NCI-H510A (cell line): ENCODE measurements at places on chromosomes 4 and X.
A peak's percentile ranks its signal among the peaks of the same experiment; 100 is the strongest.

DNA sequence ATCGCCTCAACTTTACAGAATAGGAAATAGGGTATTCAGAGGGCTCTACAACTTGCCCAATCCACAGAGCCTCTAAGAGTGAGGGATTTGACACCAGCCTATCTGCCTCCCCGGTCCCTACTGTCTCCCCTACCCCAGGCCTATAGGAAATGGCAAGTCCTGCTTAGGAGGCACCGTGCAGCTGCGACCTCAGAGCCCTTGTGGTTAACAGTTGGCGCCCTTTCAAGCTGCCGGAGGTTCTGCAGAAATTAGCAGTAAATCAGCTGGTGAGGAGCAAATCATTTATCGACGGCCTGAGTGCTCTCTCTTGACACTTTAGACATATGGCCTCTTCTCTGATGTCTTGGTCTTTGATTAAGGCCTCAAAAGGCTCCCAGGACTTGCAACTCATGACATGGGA lies 96.9 kb downstream of the CLNK start:
- DNase-seq, result peak; percentile 34

DNA sequence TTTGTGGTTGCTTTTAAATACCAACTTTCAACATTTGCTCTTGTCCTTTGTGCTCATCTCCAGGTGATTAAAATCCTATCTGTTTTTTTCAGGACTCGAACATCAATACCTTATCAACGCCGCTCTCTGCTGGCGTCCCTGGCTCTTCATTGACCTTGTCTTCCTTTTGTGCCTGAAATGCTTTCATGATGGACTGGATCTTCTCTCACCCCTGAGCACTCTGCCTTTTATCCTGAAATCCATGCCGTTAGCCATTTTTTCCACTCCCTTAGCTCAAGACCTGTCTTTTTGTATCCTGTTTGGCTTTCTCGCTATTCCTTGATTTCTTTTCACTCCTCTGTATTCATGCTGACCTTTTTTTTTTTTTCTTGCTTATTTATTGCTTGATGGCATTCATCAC lies 549.5 kb upstream of the CPEB2 start:
- no peak for DNase-seq

DNA sequence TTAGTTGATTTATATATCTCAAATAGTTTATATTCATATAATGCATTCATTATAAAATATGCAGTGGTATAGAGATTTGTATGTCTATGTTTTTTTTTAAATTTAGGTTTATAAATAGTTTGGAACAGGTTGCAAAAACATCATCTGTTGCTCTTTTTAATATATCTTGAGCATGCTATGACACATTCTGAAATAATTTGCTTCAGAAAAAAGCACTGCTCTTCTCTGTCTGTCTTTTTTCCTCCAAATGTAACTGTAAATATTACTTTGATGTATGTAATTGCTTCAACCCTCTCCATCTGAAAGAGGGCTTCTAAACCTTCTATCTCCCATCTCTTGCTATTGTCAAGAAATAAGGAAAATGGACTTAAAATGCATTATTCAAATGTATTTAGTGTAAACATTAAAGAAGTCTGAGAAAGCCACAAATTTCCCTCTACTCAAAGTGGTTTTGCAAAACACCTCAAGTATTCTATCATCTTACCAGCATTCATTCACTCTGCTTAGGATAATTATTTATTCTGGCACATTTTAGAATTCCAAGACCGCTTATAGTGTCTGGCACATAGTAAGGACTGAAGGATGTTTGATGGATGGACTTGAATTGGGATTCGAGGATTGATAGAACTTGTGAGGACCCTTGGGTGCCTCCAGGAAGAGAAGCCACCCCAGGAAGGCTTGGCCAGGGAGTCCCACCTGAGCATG lies 87.8 kb downstream of the CLNK start:
- no peak for DNase-seq

GRCh38 chrX:3346501-3347259 lies at the start of gene MXRA5:
Gene MXRA5 (minus strand): TSS chrX:3346652. CDS start chrX:3343833, 2,819 bp downstream.
- peak; percentile 31 for DNase-seq

DNA sequence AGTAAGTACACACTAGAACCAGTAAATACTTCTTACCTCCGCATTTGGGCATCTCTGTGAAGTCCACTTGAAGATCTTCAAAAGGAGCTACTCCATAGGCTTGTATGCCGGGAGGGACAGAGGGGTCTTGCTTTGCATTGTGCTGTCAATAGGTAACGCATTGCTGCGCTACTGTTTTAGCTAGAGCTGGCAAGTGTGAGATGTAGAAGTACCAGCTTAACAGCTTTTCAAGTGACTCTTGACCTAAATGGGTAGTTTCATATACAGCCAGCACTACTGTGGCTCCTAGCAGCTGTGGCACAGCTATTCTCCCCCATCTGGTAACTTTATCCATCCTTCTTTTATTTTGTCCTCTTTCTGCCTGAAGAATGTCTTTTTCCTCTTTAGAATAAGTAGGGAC lies 205.3 kb upstream of the KLF8 start:
- DNase-seq, result peak; percentile 59

DNA sequence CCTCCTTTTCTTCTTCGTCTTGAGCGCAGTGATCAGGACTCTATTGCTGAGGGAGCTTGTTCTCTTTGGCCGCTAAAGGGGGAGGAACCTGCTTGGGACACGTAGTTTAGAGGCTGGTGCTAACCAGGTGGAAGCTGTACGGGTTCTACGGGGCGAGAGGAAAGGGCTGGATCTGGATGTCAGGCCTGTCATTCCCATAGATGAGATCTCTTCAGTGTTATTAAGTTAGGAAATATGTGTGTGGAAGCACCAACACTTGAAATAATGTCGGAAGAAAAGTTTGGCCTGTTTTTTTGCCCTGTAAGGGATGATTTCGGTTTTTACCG lies 643 bp downstream of the SRP72 start:
- peak; percentile 36 for DNase-seq

DNA sequence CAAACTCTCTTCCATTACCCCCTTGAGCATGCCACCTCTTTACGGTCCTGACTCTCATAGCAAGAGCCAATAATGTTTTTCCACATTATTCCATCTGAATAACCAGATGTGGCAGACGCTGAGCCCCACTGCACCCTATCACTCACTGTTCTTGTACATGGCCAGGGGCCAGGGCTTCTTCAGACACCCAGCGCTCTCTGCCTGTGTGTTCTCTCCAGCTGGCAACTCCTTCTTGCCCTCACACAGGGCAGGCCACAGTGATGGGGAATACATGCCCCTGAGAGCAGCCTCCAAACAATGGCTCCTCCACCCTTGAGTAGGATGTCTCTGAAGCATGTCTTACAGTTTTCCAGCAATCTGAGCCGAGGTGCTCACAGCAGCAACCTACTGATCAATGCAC lies 50.8 kb upstream of the STIM2 start:
- DNase-seq, result no peak

- no peak for DNase-seq
These were observed 17.0 kb downstream of the PDGFC start for GRCh38 chr4:156954587-156954986.

DNA sequence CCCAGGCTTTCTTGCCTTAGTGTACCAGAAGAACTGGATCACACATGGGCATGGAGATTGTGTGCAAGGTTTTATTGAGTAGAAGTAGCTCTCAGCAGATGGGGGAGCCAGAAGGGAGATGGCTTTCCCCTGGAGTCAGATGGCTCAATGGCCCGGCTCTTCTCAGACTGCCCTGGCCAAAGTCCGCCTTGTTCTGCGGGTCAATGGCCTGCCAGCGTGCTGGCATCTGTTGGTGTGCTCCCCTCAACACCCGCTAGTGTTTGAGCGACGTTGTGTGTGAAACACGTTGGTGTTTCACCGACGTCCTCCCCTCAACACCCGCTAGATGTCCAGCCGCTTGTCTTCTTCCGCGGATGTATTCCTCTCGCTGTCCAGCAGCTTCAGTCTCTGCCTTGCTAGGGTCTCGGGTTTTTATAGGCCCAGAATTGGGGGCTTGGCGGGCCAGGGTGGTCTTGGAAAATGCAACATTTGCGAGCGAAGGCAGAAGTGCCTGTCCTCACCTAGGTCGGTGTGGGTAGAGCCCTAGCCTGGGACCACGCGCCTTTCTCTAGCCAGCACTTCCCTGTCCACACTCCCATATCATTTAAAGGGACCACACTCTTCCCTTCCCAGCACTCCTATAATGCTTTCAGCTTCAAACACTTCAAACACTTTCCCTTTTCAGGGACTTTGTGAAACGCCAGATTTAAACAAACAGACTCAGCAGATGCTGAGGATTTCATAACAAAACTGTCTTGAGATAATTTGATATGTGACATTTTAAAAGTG lies 21.1 kb upstream of the PRKG2 start:
- no peak for DNase-seq

- DNase-seq, result no peak
These were observed 28.2 kb downstream of the APOO start for GRCh38 chrX:23879380-23880090.

DNA sequence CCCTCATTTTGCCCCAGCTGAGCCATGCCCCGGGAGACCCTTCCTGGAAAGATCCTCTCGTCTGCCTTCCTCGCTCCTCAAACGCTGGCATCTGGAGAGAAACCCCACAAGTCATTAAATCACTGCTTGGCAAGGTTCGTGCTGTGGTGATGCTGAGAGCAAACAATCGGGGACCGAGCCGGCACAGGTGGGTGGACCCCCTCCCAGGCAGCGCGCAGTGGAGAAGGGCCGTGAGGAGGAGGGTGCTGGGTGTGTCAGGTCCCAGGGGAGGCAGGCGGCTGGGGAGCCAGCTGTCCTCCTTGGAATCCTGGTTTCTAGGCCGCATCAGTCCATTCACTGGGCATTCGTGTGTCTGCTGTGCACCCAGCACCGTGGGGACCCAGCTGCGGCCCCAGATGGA lies 64.9 kb upstream of the PSAPL1 start:
- DNase-seq, result no peak

- DNase-seq, result no peak
These were observed 34.6 kb downstream of the FAM9C start for GRCh38 chrX:13009844-13010243.

- DNase-seq, result peak; percentile 39
These were observed 29.2 kb upstream of the CCNI start for GRCh38 chr4:77104791-77105540.

- DNase-seq, result peak; percentile 67
These were observed at the start of gene QDPR for GRCh38 chr4:17511950-17512795. Gene QDPR (minus strand): TSS chr4:17512090. CDS start chr4:17512054, 36 bp downstream.

DNA sequence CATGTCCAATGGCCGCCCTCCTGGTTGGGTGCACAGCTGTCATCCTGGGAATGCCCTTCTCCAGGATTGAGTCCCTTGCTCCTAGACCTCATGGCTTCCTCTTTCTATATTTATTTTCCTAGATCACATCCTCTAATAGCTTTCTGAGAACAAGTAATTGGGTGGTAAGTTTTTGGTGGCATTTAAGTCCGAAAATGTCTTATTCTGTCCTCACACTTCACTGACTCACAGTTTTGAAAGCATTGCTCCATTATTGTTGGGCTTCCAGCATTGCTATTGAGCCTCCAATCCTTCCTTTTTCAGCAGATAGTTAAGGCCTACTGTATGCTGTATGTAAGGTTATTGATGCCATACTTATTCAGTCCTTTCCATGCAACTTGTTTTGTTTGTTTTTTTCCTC lies 25.9 kb downstream of the PGM2 start:
- DNase-seq, result no peak

- DNase-seq, result no peak
These were observed 22.3 kb downstream of the SLC34A2 start for GRCh38 chr4:25677943-25678342.

- DNase-seq, result no peak
These were observed 56.4 kb downstream of the RAB28 start for GRCh38 chr4:13427599-13428325.

GRCh38 chr4:4694296-4694772 lies 152.5 kb upstream of the STX18 start:
- peak; percentile 20 for DNase-seq

DNA sequence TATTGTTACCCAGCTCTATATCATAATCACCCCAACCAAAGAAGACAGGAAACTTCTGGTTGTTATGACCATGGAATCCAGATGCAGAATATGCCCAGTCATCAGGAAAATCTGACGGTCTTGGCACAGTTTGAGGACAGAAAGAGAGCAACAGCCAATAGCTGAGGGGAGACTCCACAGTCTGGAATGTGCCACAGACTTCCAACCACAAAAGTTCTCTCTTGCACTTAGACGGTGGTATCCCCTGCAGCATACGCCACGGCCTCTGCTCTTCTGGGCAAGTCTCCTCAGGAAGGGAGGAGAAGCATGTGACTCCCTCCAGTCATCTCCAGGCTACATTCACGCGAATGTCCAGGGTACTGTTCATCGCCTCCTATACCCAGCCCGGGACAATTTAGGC lies 18.4 kb downstream of the ZNF827 start:
- DNase-seq, result no peak

DNA sequence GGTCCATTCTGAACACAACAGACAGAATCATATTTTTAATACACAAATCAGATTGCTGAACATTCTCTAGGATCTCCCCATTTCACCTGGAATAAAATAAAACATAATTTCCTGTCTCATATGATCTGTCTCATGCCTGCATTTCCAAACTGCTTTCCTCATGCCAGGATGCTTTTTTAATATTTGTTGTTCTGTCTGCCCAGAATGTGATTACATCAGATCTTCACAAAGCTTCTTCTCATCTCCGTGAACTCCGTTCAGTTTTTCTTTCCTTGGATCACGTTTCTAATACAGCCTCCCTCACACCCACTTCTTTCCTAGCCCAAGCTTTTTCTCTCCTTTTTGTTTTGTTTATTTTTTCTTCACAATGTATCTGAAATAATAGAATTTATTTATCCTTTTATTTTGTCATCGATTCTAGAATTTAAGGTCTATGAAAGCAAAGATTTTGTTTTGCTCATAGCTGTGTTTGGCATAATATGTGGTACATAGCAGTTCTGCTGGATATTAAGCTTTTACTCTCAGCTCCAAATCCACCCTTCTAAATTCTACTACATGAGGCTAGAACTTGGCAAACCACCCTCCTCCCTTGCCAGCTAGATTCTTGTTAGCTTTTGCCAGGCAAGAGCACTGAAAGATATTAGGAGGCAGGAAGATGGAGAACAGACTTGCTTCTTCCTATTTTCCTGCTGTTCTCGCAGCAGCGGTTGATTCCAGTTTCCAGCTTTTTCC lies 165.5 kb upstream of the SLIT2 start:
- DNase-seq, result no peak

DNA sequence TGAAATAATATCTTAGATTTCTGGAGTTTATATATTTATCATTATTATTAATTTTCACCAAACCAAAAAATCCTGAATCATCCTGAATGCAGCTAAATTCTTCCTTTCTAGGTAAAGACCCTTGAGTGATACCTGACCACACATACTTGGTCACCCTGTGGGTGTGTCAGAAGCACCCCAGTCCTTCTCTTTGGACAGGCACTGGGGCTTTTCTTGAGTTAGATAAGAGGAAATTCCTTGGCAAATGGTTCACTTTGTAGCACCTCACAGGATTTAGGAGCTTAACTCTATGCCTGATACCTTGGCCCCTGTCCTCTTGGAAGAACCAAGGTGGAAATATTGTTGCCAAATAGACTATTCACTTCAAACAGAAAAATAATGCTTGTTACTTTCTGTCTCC lies 69.6 kb upstream of the PNPLA4 start:
- no peak for DNase-seq

DNA sequence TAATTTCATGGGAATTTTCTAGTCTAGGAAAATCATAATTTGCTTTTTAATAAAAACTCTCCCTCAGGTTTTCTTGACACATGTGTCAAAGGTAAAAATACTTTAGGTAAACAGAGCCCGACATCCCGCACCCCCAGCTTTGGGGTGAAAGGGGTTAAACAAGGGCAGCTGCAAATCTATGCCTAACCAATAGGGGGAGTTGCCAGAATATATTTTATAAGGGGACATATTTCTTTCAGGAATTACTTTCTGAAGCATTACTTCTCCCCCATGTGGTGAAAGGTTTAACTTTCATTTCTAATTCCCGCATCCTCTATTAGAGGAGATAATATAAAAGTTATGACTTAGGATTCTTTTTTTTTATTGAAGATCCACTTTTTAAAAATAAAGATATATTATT lies 53.9 kb upstream of the HEPH start:
- DNase-seq, result no peak

- DNase-seq, result no peak
These were observed 145.4 kb upstream of the MED14 start for GRCh38 chrX:40880712-40881111.
